Mesenchymal stem cell (in vitro differentiated cells and primary cell): ENCODE measurements at places on chromosomes 2 and 18.

DNA sequence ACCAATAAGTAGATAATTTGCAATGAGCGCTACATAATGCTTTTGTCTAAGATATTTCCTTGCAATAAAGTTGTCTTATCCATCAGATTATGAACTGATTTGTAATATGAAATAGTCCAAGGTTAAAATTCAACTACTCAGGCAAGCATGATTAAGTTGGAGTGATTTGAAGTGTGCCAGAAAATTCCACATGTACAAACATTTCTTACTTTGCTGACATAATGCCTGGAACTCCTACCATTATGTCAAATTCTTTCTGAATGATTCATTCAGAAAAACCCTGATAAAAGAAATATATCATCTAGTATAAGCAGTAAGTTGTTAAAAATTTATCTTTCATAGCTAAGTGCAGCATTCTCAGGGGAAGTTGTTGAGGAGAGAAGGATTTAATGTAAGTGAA, 87.3 kb downstream of the CBLN2 start:
- H3K36me3 ChIP-seq: no peaks in the 10 kb centered on the region
- H3K4me3 ChIP-seq: no peak overlapping the region
- DNase-seq: no peak
- peaks cover 5% of the 10 kb centered on the region for H3K4me1 ChIP-seq
- H3K27ac ChIP-seq: peak overlapping the region; percentile 85

DNA sequence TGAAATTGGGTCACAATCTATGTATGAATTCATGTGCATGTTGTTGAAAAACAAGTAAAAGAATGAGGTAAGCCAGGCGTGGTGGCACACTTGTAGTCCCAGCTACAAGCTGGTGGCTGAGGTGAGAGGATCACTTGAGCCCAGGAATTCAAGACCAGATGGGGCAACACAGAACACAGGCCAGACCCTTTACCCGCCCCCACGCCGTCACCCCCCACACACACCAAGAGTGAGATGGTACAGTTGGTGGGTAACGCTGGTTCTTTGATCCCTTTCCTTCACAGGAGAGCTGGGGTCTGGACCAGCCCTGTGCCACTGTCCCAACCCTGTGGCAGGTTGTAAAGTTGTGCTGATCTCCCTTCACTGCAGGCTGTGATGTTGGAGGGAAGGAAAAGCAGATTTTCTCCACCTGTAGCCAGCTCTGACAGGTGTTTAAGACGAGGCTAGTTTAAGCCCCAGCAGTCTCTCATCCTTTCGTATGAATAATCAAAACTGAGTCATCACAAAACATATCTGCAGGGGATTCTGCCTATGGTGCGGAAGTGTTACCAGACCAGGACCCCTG, 13.6 kb downstream of the B3GNT2 start:
- no peak for DNase-seq
- H3K36me3 ChIP-seq: no peaks in the 10 kb centered on the region
- no peak overlapping the region for H3K4me3 ChIP-seq
- no peaks in the 10 kb centered on the region for H3K27me3 ChIP-seq
- H3K4me1 ChIP-seq: peaks cover 6% of the 10 kb centered on the region

- H3K27me3 ChIP-seq: no peaks in the 10 kb centered on the region
- no peak for DNase-seq
- H3K4me1 ChIP-seq: no peaks in the 10 kb centered on the region
- no peak overlapping the region for H3K27ac ChIP-seq
- peaks cover 27% of the 10 kb centered on the region for H3K36me3 ChIP-seq
These were observed 4.8 kb downstream of the SPAG16 start for GRCh38 chr2:213288913-213289700.

DNA sequence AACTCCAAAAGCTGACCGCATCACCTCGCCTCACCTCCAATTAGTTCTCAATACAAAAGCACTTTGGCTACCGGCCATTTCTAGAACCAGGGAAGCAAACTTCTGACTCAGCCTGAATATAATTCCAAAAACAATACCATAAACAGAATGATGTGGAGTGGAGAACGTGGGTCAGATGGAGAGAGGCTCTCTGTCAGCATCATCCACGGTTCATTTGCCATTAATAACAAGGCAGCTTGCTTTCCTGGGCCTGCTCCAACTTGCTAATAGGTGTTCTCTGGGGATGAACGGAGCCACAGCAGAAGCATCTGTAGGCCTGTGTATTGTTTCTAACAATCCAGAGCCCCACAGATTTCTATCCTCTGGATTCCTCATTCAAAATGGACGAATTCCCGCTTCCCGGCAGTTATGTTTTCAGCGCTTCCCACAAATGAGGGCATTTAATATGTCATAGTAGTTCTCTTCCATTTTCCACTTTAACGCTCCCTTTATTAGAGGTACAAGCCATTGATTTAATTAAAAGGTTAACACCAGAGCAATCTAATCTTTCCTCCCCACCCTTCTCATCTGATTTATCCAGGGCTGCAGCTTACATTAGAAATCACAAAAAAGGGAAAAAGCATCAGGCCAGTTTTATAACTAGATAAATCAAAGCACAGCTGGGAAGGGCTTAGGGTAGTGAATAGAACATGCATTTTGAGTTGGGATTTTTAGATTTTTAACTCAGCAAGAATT, 23.2 kb upstream of the CNTNAP5 start:
- no peaks in the 10 kb centered on the region for H3K36me3 ChIP-seq
- H3K27me3 ChIP-seq: no peaks in the 10 kb centered on the region
- H3K4me3 ChIP-seq: no peak overlapping the region

- no peaks in the 10 kb centered on the region for H3K27me3 ChIP-seq
- DNase-seq: no peak
- H3K36me3 ChIP-seq: peaks cover 80% of the 10 kb centered on the region
These were observed 131.4 kb downstream of the ZNF236 start for GRCh38 chr18:76953583-76954233.

- H3K36me3 ChIP-seq: no peaks in the 10 kb centered on the region
- no peaks in the 10 kb centered on the region for H3K27me3 ChIP-seq
- H3K27ac ChIP-seq: peak overlapping the region; percentile 8
- peak; percentile 68 for DNase-seq
- H3K4me1 ChIP-seq: peaks cover 5% of the 10 kb centered on the region
- no peak overlapping the region for H3K4me3 ChIP-seq
These were observed 37.1 kb upstream of the ZCCHC2 start for GRCh38 chr18:62485684-62486083.

DNA sequence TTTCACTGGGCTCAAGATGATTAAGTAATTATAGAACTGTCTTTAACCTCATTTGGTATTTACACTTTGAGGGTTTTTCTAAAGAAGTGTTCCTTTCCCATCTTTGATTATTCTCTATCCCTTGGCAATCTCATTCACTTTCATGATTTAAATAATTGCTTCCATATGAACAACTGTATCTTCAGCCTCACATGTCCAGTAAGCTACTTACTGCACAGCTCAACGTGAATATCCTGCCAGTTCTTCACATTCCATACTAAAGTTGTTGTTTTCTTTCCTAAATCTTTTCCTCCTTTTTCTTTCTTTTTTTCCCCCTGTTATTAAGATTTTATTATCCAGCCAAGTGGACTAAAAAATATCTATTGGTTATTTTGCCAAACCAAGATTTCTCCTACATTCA, 37.7 kb downstream of the ZC3H15 start:
- no peak for DNase-seq
- H3K27me3 ChIP-seq: no peaks in the 10 kb centered on the region
- peaks cover 10% of the 10 kb centered on the region for H3K36me3 ChIP-seq
- H3K4me1 ChIP-seq: peaks cover 3% of the 10 kb centered on the region
- H3K27ac ChIP-seq: no peak overlapping the region
- no peak overlapping the region for H3K4me3 ChIP-seq

DNA sequence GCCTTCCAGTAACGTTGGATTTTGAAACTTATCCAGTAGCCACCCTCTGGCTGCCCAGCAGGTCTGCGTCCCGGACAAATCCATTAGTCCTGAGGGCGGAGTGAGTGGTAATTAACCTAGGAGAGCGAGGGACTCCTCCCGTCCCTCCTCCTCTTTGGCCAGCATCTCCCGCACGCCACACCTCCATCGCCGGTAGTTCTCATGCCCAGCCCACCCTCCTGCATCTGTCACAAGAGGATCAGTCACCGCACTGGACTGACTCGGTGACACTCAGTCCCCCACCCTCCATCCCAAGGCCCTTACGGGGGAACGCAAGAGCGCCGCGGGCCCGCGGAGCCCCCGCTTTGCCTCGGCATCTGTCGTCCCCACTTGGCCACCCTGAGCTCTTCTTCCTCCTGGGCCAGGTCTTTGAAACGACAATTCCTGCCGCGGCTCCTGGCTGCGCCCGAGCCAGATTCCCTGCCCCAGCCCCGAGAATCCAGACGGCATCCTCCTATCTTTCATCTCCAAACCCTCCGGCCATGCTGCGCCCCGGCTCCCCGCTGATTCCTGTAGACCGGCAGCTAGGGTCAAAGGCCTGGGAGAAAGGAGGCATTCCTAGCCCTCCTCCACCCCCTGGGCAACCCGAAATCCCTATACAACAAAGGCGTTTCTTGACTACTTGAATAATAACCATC, 77.5 kb downstream of the EIF2AK3 start:
- no peak overlapping the region for H3K4me3 ChIP-seq
- H3K36me3 ChIP-seq: peaks cover 6% of the 10 kb centered on the region
- no peak for DNase-seq
- H3K4me1 ChIP-seq: peaks cover 6% of the 10 kb centered on the region

DNA sequence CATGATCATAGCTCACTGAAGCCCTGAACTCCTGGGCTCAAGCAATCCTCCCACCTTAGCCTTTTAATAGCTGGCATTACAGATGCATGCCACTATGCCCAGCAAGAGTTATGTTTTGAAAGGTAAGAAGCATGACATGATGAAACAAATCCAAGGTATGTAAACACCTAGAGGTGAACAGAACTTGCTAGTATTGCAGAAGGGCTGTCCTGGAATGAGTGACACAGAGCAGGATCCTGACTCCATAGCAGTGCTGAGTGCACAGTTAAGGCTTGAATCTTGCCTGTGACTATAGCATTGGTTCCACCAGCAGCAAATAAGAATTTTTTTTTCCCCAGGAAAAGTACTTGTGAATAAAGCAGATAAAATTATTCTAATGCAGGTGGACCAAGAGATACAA, 309.5 kb downstream of the PIK3C3 start:
- no peak for DNase-seq
- no peaks in the 10 kb centered on the region for H3K27me3 ChIP-seq
- no peaks in the 10 kb centered on the region for H3K36me3 ChIP-seq
- no peak overlapping the region for H3K4me3 ChIP-seq
- H3K4me1 ChIP-seq: no peaks in the 10 kb centered on the region
- H3K27ac ChIP-seq: no peak overlapping the region

DNA sequence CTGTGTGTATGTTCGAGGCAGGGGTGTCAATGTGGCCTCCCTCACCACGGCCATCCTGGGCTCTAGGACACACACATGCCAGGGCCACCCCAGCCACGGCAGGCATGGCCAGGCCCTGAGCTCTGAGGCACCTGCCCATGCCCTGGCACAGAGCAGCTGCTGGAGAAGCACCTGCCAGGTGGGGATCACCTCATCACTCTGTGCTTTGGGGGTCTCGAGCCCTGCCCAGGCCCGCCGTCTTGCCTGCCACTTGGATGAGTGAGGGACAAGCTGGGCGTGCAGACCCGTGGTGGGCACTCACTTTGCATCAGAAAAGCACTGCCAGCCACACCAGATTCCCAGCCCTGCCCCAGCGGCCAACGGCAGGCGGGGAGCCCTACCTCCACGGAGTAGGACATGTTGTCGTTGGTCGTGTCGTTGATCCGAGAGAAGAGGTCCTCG, 33.1 kb downstream of the KIF1A start:
- no peak for DNase-seq
- H3K4me3 ChIP-seq: no peak overlapping the region
- H3K27ac ChIP-seq: no peak overlapping the region
- no peaks in the 10 kb centered on the region for H3K36me3 ChIP-seq
